ENCODE measurements at places on chromosomes 12 and 14.

- peak; percentile 75 for DNase-seq
Observed at GRCh38 chr12:94147991-94148738, at the start of gene PLXNC1. Gene PLXNC1 (plus strand): TSS chr12:94148577. CDS start chr12:94148972, 395 bp downstream.

DNA sequence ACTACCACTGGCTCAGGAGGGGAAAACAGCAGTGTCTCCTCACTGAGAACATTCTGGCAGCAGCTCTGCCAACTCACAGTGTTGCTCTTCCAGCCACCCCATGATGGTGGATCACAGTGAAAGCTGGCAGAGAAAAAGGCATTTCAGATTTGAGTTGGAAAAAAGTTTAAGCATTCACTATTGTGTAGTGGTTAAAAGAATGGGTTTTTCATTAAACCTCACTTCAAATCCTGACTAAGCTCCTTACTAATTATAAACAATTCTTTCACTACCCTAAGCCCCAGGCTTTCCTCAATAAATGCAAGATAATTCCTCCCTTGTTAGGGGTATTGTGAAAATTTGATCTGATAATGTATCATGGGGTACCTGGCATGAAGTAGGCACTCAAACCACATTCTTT, 518.1 kb downstream of the SNAPC1 start:
- DNase-seq: no peak

- DNase-seq: no peak
Observed at GRCh38 chr12:115324949-115325593, 641.1 kb upstream of the TBX3 start.

GRCh38 chr12:93108985-93109384, 179.9 kb upstream of the EEA1 start:
- no peak for DNase-seq

GRCh38 chr12:52826611-52827498, 7.3 kb downstream of the KRT79 start:
- no peak for DNase-seq

GRCh38 chr14:23478109-23478759, 8.7 kb downstream of the NGDN start:
- peak; percentile 42 for DNase-seq

DNA sequence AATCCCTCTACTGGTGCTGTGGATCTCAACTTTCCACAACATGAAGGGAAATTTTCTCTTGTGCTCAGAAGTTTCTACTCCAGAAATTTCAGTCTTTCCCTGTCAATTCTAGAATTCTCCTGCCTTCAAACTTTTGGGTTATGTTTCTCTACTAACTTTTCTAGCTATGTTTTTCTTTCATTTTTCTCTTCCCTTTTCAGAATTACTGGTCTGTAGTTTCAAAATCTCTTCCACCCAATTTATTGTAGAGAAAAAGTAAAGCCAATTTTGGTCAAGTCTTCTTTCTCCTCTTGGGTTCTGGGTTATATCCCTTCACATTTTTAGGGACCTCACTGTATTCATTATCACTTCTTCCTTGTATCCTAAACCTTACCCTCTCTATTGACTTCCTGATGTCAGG, 18.9 kb downstream of the CNTN1 start:
- no peak for DNase-seq

All from iPS-NIHi11 (cell line).